ENCODE measurements at places on chromosomes 7 and 10.

GRCh38 chr7:44970523-44971051 lies 8.2 kb downstream of the MYO1G start:
- no peak for DNase-seq

DNA sequence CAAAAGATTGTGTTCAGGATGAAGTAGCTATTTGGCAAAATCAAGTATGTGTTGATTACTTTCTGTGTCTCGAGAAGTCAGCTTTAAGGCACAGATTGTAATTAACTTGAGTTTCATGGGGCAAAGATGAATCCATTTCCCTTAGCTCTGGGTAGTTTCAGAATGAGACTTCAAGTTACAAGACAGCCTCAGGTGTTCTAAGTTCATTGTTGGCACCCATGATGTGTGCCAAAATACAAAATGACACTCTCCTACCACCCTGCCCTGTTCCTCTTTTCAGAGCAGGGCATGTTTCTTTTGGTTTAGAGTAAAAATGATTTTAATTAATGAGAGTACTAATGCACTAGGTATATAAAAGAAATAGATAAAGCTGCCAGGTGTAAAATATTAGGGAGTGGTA lies 797.6 kb upstream of the POT1 start:
- no peak for DNase-seq

DNA sequence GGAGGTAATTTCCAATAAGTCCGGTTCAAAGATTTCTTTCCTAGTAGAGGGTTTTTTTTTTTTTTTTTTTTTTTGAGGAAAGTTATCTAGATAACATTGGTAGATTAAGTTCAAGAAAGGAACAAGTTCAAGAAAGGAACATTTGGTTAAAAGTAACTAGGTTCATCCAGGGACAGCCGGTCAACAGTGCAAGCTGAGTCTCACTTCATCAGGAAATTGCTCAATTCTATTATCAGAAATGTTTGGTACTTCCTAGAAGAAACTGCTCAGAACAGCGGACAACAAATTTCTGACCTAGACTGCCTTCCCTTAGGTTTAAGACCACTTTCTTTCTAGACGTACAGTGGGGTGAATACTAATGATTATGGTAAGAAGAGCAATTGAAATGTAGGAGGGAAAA lies 3.7 kb upstream of the IL2RA start:
- peak; percentile 68 for DNase-seq

DNA sequence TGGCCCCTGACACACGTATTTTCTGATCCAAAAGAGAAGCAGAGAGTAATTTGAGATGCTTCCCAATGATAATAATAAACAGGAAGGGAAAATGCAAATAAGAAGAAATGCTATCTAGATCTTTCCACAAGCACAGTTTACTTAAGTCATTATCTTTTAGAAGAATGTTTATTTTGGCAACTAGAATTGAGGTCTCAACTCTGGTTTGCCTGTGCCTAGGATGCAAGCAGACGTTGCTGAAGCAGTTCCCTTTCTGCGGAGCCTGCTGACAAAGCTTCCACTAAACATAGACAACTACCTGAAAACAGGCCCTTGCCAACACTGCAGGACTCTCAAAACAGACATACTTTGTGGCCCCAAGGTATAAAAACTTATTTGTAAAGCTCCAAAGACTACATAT lies 315.8 kb upstream of the POM121L12 start:
- DNase-seq, result no peak

DNA sequence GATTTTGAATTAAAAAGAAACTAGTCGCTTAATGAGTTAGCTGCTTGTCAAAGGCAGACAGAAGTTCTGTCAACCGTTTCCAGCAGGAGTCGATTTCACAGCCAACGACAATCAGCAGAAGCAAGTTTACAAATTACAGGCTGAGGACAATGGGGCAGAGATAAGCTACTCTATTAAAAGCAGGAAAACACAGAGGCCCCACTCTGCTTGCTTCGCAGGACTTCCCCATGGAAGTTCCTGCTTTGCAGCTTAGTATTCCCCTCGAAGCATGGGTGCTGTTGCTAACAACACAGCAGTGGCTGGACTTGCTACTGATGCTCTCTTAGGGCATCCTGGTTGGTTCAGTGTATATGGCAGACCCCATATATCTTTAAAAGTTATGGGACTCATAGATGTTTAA lies 50.8 kb upstream of the KLF6 start:
- DNase-seq, result peak; percentile 65

- no peak for DNase-seq
Observed at GRCh38 chr7:14552060-14552459, 350.5 kb downstream of the DGKB start.

DNA sequence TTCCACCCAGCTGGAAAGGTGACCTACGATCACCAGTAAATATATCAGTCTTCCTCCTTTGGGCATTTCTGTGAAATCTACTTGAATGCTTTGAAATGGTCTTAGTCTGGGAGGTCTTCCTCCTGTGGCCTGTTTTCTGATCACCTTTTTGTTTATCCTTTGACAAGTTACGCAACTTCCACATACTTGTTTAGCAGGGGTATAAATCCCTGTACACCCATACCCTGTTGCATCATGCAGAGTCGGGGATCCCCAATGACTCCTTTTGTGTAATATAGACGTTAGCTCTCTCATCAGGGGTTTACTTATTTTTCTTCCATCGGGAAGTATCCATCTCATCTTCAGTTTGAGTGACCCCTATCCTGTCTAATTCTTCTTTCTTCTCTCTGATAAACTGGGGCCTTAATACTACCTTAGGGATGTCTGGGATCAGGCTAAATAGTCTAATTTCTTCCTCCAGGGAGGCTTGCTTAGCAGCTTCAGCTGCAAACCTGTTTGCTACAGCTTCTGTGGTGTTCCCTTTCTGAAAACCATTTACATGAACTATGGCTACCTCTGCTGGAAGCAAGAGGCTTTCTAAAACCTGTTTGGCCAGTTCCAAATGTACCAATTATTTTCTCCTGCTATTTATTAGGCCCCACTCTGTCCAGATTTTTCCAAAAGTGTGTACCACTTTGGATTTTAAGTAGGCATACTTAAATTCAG lies 25.8 kb downstream of the MAPK8 start:
- DNase-seq, result no peak

DNA sequence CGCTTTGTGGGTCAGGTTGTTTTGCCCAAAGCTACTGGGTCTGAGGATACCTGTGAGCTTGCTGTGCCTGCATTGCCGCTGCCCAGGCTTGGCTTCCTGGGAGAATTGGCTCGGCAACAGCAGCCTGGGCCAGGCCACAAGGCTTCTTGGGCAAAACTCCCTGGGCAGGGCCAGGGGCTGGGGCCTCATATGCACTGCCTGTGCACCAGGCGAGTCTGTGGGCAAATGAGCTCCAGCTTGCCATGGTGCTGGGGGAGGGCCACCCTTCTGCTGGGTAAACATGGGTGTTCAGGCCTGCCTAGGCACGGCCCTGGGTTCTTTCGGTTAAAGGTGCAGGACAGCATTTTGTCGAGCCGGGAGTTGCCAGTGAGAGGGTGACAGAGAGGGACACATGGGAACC lies 19.4 kb downstream of the ZMIZ1 start:
- DNase-seq, result no peak

- no peak for DNase-seq
Observed at GRCh38 chr7:42035210-42035609, 201.8 kb downstream of the GLI3 start.

DNA sequence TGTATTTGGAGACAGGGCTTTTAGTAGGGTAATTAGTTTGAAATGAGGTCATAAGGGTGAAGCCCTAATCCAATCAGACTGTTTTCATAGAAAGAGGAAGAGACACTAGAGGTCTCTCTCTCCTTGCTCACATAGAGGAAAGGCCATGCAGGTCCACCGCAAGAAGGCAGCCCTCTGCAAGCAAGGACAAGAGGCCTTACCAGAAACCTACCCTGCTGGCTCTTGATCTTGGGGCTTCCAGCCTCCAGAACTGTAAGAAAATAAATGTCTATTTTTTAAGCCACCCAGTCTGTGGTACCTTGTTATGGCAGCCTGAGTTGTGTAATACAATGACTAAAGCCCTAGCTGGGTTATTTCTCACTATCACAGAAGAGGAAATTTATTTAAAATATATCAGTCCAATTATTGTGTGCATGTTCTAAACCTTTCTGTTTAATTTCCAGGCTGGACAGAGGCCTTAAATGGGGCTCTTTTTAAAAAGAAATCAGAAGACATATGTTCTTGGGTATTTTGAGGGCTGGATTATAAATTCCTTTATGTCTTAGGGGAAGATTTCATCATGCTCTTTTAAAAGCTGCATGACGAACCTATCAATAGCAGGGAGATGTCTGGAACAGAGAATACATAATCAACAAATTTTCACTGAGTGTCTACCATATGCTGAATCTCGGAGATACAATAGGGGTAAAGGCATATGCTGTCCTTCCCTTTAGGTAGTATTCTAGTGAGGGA lies 12.9 kb upstream of the TMEM26 start:
- peak; percentile 36 for DNase-seq

- DNase-seq, result no peak
Observed at GRCh38 chr10:132614431-132615340, 77.1 kb downstream of the INPP5A start.

GRCh38 chr10:86164960-86165630 lies 201.5 kb downstream of the GRID1 start:
- DNase-seq, result no peak

DNA sequence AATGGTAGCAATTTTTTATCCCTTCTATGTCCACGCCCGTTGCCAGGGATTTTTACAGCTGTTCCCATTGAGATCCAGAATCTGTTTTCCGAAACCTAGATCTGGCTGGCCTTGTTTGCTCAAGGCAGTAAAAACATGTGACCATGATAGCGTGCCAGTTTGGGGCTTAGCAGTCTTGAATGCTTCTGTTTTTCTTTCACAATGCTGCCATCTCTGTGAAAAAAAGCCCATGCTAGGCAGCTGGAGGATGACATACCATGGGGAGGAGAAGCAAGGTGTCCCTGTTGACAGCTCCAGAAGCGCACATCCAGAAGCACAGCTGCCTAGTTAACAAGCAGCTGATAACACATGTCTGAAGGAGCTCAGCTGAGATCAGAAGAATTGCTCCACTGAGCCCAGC lies 2.2 kb upstream of the ZNF92 start:
- DNase-seq, result no peak

All from KBM-7 (cell line).